ENCODE measurements at places on chromosomes 5 and 9.

GRCh38 chr9:27601396-27601795, 28.1 kb upstream of the C9orf72 start:
- DNase-seq, result no peak

DNA sequence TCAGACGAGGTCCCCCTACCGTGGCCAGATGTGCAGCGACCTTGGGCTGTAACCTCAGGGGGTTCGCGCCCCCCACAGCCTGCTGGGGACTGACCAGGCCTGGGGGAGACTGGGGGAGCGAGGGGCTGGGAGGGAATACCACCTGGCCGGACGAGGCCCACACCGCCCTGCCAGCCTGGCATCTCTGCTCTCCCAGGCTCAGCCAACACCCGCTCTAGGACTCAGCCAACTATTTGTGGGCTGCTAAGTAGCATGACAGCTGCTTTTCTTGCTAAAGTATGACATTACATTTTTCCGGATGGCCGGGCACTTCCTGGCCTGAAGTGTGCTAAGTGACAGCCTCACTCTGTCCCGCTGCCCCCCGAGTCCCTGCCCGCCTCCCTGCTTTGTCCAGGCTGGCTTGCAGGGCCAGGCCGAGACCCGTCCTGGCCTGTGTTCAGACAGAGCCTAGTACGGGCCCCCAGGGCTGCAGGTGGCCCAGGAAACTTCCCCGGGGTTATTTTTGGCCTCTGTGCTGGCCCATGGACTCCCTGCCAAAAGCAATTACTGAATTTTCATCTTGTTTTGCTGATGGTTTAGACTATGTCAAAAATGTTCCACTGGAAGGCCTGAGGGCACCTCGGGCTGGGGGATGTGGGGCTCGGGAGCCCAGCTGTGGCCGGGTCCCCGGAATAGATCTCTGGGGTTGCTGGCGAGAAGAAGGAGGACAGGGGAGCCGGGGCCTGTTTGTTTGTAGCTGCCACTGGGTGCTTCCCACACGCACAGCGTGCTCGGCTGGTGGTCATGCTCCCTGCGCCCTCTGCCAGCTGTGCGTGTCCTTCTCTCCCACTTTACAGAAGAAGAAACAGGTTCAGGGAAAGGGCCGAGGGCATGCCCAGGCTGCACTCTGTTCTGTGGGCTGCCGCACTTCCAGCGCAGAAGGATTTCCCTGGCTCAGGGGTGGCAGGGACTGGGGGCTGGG, 13.4 kb upstream of the SLC2A6 start:
- no peak for DNase-seq

DNA sequence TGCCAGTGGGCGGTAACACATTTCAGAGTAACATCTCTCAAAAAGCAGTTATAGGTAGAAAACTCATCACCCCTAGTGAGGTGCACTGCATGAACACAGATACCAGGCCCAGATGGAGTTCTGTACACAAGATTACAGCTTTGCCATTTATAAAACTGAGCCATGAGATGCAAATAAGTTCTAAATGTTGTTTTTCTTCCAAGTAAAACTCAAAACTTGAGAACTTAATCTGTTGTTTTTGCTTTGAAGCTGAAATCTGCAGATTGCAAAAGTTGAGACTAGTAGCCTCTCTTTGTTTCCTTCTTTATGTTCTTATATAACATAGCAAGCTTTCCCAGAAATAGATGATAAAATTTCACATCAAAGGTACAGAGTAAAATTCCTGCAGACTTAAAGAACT, 434.1 kb downstream of the PLK2 start:
- DNase-seq, result no peak

DNA sequence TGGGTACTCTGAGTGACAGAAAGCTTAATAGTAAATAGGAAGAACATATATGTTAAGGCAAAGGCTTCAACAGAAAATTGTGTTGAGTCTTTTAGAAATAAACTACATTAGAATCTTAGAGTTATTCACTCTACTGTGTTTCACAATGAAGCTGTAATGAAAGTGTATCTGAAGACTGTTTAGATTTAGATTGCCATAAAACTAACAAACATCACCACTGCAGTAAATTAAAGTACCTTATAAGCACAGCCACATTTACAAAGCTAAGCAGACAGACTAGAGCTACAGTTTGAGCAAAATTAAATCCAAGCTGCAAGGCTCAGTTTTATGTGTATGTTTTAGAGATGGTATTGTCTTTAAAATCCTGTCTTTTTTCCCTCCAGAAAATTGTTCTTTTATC, 172.4 kb downstream of the PBX3 start:
- no peak for DNase-seq

- no peak for DNase-seq
Observed at GRCh38 chr9:72352911-72353388, 12.1 kb downstream of the ZFAND5 start.

DNA sequence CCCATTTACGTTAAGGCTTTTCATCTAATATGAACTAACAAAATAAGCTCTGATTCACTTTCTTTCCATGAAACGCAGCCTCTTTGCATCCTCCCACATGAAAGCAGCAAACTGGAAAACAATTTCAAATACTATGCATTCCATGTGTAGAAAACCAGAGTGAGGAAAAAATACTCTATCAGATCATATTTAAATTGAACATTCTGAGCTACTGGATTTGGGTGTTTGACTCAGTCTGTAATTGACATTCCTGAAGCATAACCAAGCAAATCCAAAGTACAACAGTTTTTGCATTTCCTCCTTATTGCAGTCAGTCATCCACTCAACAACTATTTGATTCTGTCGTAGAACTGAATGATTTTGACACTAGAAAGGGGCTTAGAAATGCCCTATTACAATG, 399.1 kb upstream of the NMUR2 start:
- DNase-seq, result no peak

DNA sequence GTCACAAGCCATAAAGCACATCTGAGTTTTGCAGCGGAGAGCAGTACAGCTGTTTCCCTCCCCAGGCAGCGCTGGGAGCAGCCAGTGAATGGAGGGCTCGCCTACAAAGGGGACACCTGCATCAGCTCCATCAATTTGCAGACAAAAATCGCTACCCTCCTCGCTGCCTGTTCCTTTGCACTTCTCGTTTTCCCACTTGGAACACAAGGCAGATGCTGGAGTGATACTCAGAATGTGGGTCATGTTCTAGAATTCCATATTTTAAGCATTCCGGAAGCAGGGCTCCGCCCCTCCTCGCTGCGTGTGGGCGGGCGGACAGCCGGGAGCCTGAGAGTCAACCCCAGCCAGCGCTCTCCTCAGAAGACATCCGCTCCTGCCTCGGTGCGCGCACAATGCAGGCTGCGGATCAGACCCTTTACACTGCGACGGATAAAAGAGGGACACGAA, 92.1 kb downstream of the LMNB1 start:
- no peak for DNase-seq

DNA sequence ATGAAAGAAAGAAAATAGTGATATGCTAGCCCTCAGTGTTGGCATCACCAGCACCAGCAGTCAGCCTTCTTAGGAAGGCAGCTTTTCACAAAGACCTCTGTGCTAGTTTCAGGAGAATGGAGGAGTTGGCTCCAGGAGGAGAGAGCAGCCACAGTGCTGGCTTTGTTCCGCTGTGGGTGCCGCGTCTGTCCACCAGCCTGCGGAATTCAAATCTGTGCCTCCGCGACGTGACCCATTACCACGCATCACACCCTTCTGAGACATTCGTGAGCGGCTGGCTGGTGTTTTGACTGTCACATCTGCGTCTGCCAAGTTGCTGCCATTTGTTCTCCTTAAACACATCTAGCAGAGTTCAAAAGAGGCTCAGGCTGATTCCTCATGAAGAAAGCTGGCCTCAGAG, 34.4 kb downstream of the SNX18 start:
- no peak for DNase-seq

- no peak for DNase-seq
Observed at GRCh38 chr5:180297587-180298282, 5.9 kb upstream of the MAPK9 start.

DNA sequence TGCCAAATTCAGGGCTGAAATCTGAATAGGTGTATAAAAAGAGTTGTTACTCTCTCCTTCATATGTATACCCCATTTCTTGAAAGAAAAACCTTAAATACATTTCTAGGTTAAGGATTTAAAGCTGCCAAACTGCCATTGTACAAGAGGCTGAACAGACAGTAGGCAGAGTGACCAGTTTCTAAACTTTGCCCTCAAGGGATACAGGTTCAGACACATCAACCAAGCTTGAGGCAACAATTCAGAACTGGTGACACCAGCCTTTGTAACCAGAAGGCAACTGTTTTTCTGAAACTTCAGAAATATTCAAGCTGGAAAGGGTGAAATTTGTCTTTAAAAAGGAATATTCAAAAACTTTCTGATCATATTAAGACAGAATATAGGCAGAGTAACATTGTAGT, 47.5 kb downstream of the FAM114A2 start:
- DNase-seq, result no peak

DNA sequence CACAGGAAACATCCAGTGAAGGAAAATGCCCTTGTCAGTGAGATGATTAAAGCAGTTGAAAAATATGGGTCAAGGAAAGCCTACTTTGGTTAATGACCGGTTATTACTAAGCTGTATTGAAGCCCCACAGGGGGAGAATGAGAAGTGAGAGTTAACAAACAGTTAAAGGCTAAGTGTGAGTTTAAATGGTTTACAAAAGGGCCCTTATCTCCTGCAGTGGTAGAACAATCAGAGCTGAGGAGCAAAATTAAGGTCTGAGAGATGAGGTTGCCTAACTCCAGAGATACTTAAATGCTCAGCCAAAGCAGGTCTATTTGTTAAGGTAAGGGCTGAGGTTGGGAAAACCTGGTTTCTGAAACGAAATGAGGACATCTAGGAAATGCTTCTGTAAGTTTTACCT, 75.1 kb upstream of the FER start:
- no peak for DNase-seq

- no peak for DNase-seq
Observed at GRCh38 chr9:106932178-106932577, 69.2 kb downstream of the ZNF462 start.

GRCh38 chr9:124216474-124217176, 41.1 kb upstream of the NEK6 start:
- DNase-seq, result no peak

Measured in stimulated activated CD8-positive, alpha-beta memory T cell treated with anti-CD3 and anti-CD28 coated beads, Interleukin-4, amount 100 ng/mL, for 1 hour (primary cell).